ENCODE measurements at places on chromosomes 13 and 19.
A peak's percentile ranks its signal among the peaks of the same experiment; 100 is the strongest.

GRCh38 chr13:63351533-63351932 is 1935.9 kb upstream of the PCDH20 start:
- DNase-seq, result peak; percentile 1

DNA sequence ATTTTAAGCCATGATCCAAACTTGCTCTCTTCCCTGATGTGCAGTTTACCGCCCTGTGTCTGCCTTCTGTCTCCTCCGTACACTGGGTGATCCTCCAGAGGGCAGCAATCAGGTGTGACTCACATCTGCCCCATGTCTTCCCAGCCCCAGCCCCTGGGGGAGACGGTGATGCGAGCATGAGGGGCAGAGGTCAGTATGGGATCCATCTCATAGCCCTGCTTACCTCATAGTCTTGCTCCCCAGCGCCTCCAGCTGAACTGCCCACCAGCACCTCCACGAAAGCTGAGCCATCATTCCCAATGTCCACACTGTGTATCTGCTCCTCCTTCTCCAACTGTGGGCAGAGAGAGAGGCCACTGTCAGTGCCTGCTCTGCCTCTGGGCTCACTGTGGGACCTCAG is 14.6 kb downstream of the XRCC1 start:
- peak; percentile 66 for DNase-seq

GRCh38 chr19:506404-507285 is 652 bp upstream of the TPGS1 start:
- peak; percentile 91 for DNase-seq

- DNase-seq, result no peak
Observed at GRCh38 chr19:51142119-51142518, at the start of gene SIGLEC7. Gene SIGLEC7 (plus strand): TSS chr19:51142301. CDS start chr19:51142370, 69 bp downstream.

DNA sequence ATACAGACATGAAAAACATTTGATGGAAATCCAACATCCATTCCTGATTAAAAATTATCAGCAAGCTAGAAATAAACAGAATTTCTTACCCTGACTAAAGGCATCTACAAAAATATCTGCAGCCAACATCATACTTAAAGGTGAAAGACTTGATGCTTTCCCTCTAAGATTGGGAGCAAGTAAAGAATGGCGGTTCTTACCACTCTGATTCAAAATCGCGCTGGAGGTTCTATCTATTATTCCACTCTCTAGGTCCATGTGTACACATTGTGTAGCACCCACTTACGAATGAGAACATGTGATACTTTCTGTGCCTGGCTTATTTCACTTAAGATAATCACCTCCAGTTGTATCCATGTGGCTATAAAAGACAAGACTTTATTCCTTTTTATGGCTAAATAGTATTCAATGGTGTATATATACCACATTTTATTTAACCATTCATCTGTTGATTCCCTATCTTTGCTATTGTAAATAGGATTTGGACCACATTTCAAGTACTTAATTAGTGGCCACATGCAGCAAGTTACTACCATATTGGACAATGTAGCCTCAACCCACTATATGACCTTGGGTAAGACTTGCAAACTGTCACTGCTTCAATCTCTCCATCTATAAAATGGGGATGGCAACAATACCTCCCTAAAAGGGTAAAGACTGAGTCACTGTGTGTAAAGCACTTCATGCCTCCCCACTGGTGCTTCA is 38.4 kb upstream of the CYP2A7 start:
- no peak for DNase-seq

DNA sequence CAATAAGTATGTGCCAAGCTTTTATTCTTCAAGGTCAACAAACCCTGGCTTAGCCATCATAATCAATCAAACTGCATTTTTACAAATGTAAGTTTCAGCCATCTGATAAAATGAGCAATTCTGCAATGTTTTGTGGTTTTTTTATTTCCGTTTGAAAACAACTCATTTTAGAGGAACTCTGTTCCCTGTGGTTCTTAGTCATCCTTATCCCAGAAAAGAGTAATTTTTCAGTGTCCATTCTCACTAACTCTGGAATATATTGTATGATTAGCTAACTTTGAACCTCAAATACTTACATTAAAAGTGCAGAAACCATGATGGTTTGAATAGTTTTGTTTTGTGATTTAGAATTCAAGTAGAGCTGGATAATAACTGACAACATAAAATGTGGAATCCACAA is 87.6 kb downstream of the IRS2 start:
- peak; percentile 78 for DNase-seq

- no peak for DNase-seq
Observed at GRCh38 chr19:1377965-1378785, 5.5 kb upstream of the NDUFS7 start.

DNA sequence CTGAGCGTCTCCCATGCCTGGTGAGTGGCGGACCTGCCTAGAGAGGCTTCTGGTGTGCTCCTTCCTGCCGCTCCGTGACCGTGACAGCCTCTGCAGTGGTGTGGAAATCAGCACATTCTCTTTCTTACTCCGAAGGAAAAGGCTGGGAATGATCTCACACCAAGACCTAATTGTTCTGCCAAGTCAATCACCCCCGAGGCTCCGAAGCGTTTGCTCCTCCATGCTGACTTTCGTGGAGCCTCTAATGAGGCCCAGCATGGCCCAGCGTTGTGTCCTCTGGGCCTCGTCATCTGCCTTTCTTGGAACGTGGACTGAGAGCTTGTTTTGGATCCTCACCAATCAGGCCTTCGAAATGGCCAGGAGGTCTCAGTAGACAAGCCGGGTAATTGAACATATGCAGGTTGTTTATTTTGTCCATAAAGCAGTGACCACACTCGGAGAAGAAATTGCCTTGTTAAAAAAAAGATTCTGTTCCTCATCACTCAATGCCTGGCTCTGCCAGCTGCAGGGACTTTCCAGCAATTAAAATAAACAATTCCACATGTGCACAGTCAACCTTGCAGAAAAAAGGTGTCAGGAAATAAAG is 107.1 kb downstream of the UBL3 start:
- peak; percentile 61 for DNase-seq

- peak; percentile 47 for DNase-seq
Observed at GRCh38 chr13:40984668-40985366, 34.3 kb downstream of the ELF1 start.

DNA sequence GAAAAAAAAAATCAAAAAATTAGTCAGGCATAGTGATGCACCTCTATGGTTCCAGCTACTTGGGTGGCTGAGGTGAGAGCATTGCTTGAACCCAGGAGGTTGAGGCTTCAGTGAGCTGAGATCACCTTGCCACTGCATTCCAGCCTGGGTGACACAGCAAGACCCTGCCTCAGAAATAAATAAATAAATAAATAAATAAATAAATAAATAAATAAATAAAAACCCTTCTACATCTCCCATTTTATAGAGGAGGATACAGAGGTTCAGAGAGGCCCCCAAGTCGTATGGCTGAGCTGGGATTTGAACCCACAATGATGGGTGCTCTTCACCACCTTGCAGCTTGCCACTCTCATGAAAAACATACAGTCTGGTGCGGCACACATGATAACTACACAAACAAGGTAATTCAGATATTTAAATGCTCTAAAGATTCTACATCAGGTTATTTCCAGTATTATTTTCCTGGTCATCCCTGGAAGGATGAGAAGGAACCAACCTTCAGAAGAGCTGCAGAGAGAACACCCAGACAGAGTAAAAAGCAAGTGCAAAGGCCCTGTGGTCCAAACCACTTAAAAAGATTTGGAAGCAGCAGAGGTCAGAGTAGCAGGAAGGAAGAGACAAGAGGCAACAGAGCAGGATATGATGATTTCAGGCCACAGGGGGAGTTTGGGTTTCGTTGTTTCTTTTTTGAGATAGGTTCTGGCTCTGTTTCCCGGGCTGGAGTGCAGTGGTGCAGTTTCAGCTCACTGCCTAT is 29.2 kb upstream of the OR1M1 start:
- DNase-seq, result no peak

DNA sequence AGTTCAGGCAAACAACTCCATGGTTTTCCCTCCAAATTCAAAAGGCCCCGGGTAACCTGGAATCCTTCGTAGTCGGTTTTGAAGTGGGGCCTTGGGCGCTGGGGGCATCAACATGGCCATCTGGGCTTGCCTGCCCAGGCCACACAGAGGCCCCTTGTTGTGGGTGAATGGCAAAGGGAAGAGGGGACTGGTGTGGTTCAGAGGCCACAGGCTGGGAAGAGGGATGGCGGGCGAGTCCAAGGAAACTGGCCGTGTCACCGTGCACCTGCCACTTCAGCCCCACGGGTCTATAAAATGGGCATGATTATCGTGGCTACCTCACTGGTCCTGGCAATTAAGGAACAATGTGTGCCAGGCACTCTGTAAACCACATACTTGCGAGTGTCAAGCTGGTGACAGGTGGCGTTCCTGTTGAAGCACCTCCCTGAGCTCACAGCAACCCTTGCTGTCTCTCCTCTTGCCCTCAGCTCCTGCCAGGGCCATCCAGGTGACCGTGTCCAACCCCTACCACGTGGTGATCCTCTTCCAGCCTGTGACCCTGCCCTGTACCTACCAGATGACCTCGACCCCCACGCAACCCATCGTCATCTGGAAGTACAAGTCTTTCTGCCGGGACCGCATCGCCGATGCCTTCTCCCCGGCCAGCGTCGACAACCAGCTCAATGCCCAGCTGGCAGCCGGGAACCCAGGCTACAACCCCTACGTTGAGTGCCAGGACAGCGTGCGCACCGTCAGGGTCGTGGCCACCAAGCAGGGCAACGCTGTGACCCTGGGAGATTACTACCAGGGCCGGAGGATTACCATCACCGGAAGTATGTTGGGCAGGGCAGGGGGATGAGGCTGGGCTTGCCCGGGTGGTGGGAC is 1.3 kb downstream of the LSR start:
- DNase-seq, result no peak

DNA sequence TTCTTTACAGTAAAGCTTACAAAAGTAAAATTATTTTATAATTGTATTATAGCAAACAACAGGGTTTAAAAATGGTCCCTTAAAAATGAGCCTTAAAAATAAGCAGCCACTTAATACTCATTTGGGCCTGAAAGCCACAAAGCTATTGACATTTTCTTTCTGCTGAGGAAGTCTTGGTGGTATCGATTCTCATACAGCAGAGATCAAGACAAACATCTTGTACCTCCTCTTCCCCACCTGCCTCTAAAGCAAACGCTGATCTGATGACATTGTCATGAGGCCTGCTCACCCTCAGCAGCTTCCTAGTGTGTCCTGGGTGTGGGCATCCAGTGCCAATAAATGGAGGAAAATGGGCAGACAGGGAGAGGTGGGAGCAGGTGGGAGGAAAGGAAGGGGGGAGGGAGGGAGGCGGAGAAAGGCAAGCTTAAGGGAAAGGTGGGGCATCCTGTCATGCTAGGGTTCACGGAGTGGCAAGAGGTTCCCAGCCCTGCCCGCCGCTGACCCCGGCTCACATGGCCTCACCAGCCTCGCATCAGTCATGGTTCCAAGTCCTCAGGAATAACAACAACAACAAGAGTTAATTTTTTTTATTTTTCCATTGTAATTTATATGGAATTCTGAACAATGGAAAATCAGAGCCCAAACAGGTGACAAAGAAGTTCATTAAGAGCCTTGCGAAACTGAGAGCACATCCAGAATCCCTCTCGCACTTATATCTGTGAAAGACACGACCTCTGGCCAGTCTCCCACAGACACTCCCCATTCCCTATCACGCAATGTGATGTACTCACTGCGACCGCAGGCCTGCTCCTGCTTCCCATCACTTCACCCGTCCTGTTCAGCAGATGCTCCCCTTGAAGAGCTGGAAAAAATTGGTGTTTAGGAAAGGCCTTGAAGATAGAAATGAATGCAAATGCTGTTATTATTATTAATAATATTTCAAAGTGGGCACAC is 15.1 kb upstream of the ATP11A start:
- DNase-seq, result peak; percentile 38

DNA sequence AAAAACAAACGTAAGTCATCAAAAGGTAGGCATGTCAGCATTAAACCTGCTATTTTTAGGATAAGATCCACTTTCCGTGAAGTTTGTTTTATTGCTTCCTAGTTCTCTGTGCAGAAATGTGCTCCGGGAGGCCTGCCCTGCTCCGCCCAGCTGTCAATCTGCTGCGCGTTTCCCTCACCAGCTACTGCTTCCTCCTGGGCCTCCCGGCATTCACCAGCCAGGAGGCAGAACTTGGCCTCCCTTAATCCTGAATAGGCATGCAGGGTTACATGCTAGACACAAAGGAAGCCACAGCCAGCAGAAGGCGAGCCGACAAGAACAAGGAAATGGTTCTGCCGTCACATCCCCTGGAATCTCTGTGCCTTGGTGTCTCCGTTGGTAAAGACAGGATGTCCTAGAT is 386.2 kb downstream of the IRS2 start:
- DNase-seq, result no peak

DNA sequence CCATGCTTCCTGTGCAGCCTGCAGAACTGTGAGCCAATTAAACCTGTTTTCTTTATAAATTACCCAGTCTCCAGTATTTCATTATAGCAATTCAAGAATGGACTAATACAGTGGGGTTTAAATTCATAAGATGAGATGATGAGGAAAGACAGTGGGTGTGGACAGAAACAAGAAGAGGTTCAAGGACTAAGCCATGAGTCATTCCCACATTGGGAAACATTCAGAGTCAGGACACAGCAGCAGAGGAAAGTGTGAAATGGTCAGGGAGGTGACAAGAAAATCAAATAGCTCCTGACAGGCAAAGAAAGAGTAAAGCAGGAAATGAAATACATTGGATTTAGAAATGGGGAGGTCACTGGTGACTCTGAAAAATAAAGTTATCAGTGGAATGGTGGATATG is 9.1 kb downstream of the ZNF841 start:
- DNase-seq, result no peak

DNA sequence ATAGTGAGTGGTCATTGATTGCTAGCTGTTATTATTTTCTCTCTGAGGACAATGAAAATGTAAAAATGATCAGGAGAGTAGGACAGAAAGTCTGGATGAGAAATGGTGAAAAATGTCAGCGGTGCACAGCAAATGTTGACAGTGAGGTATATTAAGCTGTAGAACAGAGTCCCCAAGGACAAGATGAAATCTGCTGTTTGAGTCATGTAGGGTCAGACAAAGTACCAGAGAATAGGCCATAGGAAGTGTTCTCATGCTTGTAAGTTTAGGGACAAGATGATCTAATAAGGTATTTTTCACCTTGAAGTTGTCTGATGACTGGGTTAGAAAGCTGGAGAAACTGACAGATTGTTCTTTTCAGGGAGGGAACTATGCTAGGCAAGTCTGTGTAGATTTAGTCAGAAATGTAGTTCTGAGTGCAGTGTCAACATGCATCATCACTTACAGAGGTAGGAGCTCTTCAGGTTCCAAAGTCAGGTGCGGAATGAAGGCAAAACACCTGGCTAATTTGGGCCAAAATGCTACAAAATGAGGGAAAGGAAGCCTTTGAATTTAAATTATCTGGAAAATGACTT is 369.3 kb downstream of the DLEU7 start:
- DNase-seq, result no peak

GRCh38 chr13:47478985-47479384 is 522.1 kb downstream of the SUCLA2 start:
- DNase-seq, result no peak

- DNase-seq, result no peak
Observed at GRCh38 chr13:99087954-99088491, 110.2 kb upstream of the DOCK9 start.

- no peak for DNase-seq
Observed at GRCh38 chr19:3132971-3133792, 2.7 kb upstream of the GNA15 start.

- no peak for DNase-seq
Observed at GRCh38 chr13:28301839-28302238, 163.5 kb downstream of the PAN3 start.
